ENCODE measurements at places on chromosomes 6 and 20. TPM values are rescaled to one million over a fixed set of nuclear protein-coding genes. Genes with fewer than 3 reads are reported as not detected.

The PTGIS gene
- total RNA-seq: 447 TPM

The PACRG gene
- 0.14 TPM for total RNA-seq

- DNase-seq: no peak
These were observed 77.5 kb downstream of the FKBP5 start for GRCh38 chr6:35611240-35611639.

The GLP1R gene
- not detected for total RNA-seq

- no peak for DNase-seq
These were observed 157.1 kb upstream of the THEMIS start for GRCh38 chr6:128057946-128058345.

The MED23 gene
- total RNA-seq: 22.2 TPM

The SLC32A1 gene
- total RNA-seq: not detected

DNA sequence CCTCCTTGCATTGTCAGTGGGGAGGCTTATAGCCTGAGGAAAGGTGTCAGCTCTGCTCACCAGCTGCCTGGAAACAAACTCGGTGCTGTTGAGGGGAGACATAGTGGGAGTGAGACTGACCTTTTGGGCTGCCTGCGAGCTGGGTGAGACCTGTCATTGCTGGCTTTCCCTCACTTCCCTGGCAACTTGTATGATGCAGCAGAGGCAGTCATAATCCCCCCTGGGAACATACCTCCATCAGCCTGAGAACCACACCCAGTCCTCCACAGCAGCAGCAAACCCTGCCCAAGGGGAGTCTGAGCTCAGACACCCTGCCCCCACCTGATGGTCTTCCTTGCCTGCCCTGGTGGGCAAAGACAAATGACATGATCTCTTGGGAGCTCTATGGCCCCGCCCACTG is 521.2 kb upstream of the IMPG1 start:
- no peak for DNase-seq

The CTCFL gene
- not detected for total RNA-seq

DNA sequence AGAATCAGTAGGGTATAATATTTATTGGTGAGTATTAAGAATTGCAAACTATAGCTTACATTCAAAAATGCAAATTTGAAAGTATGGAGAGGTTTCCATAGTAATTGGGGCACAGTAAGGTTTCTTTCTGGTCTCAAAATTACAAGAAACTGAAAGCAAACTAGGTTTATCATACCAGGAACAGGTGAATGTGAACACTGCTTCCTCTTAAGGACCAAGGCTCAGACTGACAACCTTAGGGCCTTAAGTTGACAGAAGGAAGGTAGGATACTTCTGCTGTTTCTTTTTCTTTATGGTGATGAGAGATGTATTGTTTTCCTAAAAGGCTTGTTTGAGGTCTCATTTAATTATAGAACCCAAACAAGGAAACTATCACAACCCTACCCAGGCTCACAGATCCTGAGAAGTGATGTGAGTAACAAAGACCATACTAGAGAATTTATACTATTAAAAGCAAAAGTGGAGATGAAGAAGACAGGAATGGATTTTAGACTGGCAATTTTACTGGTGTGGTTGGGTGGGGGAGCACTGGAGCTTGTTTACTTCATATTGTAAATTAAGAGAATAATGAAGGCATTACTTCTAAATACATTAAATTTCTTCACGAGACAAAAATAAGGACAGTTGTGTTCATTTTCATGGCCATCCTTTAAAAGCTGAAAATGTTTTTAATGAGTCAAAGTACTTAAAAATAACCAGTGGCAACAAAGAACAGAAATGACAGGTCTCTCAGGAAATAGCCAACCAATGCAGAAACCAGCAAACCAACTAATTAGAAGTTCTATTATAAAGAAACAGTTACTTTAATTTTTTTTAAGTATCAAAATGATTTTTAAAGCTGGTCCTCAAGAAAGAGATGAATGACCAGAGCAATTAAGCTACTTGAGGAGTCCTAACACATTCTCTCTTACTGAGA is 21.3 kb downstream of the STAU1 start:
- no peak for DNase-seq

DNA sequence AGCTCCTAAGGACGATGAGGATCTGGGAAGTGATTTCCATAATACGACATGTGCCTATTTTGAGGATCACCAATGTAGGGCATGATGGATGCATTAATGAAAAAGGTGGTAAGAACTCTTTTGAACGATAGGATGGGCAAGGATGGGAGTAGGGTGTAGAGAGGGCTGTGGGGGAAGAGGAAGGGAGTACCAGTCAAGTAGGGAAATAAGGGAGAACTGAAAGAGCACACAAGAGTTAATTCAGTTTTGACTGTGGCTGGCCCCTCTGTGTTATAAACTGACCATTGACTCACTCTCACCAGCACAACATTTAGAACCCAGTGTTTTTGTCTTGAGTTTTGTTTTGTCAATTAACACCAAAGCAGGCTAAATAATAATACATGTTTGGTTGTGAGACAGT is 33.0 kb downstream of the SLC35D3 start:
- DNase-seq: no peak

GRCh38 chr6:16600701-16601100 is 160.6 kb downstream of the ATXN1 start:
- no peak for DNase-seq

GRCh38 chr20:35823937-35824336 is 52.1 kb downstream of the PHF20 start:
- no peak for DNase-seq

DNA sequence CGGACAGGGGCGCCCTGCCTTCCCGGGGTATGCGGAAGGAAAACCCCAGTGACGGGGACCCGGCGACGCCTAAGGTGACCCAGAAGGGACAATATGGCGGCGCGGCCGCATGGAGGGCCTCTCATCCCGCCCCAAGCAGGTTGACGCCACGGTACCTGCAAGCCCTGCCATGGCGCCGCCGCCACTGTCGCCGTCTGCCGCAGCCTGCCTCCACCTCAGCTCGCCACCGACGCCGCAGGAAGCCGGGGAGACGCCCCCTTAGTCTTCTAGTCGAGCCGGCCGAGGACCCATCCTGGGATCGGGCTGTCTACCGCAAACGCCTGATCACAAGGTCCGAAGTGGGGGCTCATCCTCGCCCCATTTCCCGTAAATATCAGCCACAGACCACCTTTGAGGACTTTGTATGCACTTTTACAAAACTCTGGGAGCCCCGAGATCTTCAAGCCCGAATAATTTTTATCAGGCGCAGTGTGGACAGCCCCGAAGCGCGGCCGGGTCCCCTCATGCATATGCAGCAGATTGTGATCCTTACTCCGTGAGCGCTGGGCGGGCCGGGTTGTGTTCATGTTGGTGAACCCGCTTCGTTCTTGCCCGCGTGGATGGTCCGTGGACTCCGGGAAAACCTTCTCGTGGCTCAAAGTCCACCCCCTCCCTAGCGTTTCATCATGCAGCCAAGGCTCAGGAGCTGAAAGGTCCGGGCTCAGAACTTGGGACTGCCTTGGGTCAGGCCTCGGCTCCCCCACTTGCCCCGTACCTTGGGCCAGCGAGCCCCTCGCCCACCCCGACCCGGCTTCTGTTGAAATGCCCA is at the start of gene BLCAP:
BLCAP (minus strand) TSS at position 239 of the 808 bp plus-strand sequence. CDS start 8,702 bp downstream, outside the sequence.
- DNase-seq: peak; percentile 97

- DNase-seq: no peak
These were observed 56.0 kb downstream of the TGM2 start for GRCh38 chr20:38108986-38109541.

The GUCA1A gene
- not detected for total RNA-seq

The FAM83D gene
- 72.1 TPM for total RNA-seq

- no peak for DNase-seq
These were observed 72.0 kb upstream of the TBX18 start for GRCh38 chr6:84836366-84836765.

DNA sequence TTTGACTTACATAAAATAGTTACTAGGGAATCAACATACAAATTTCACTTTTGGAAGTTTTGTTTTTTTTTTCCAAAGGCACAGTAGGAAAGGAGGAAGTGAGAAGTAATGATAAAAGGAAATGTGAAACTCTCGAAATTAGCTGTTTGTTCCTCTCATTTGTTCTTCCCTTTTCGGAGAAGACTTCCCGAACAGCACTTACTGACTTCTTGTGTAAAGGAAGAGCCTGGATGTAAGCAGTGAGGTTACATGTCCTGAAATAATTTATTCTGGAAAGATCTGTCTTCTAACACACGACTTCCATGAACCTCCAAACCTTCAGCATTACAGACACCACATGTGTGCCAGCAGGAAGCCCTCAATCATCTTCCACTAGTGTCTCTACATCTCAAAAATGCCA is 59.1 kb downstream of the KIF16B start:
- no peak for DNase-seq

- peak; percentile 46 for DNase-seq
These were observed 12.8 kb upstream of the SDCBP2 start for GRCh38 chr20:1341561-1342265.
